ENCODE measurements at places on chromosomes 1 and 21.

- peak; percentile 64 for DNase-seq
Measured at GRCh38 chr1:185733818-185734735, at the start of gene HMCN1. Gene HMCN1, plus strand, starts transcription at chr1:185734391. Its CDS starts 389 bp downstream, at chr1:185734780.

DNA sequence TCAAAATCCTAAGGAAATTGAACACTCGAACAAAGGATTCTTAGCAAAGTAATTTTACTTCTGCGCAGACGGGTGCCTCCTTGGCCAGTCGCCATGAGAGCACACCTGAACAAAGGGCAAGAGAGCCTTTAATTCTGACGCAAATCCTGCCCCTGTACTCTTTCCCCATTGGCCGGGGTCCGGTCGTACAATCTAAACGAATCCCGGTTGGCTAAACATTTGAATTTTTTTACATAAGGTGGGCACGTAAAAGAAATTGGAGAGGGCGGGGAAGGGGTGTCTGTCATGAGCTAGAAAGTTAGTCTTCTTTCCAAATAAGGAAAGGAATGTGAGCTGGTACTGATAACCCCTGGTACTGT is 8.2 kb upstream of the IL22RA1 start:
- DNase-seq: no peak

- no peak for DNase-seq
Measured at GRCh38 chr1:9389968-9390367, 97.3 kb downstream of the SPSB1 start.

DNA sequence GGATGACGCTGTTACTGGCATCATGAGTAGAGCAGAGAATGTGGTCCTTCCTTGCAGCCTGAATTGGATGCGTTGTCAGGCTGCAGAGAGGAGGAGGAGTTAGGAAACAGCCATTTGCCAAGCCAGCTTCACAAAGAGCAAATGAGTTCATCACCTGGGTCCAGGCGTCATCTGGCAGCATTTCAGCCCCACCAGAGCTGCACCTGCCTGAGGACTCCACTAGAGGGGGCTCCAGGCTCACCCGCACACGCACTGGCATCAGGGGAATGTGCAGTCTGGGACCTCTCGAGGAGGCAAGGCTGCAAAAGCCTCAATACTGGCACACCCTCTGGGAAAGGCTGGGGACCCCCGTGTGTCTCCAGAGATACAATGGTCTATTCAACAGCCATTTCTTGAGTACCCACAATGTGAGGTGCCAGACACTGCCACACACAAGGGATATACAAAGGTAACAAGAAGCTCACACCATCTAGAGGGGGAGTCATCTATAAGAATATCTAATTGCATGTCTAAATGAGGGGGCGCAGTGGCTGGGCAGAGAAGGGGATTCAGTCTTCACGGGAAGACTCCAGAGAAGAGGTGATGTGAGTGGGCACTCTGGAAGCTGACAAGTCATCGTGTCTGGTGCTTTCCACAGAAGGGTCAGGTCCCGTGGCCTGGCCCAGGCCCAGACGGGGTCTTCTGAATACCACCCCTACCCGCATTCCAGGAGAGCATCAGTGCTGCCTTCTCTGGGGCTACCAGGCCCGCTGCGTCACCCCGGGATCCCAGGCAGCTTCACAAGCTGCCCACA is 53.5 kb upstream of the CNTN2 start:
- DNase-seq: peak; percentile 60

GRCh38 chr21:44611551-44611950 is 328 bp upstream of the KRTAP10-8 start:
- no peak for DNase-seq

- DNase-seq: no peak
Measured at GRCh38 chr1:25556791-25557476, 13.5 kb downstream of the LDLRAP1 start.

DNA sequence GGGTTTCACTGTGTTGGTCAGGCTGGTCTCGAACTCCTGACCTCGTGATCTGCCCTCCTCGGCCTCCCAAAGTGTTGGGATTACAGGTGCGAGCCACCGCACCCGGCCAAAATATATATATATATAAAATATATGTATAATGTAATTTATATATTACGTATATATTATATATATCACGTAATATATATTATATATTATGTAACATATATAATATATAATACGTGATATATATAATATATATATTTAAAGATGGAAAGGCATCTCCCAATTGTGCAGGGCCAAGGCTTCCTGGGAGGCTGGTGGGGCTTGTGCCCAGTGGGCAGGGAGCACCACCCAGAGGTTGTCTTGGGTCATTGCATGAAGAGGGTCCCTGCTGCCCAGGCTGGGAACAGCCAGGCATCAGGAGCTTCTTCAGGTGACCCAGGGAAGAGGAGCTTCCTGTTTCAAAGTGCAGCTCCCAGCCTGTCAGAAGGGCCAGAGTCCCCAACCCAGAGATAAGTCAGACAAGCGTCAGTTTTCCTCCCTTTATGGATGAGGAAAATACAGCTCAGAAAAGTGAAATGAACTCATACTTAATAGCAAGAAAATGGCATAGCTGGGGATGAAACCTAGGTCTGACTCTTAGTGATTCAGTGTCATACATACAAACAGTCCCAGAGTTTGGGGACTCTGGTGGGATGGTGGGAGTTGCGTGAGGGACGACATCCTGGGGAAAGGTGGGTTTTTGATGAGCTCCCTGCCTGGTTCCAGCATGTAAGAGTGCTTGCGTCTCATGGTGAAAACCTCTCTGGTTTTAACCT is 12.0 kb downstream of the UBE2Q1 start:
- DNase-seq: no peak

GRCh38 chr21:45138199-45139002 is 64.0 kb downstream of the ADARB1 start:
- DNase-seq: no peak

GRCh38 chr1:100528871-100529270 is 9.1 kb upstream of the GPR88 start:
- DNase-seq: no peak

DNA sequence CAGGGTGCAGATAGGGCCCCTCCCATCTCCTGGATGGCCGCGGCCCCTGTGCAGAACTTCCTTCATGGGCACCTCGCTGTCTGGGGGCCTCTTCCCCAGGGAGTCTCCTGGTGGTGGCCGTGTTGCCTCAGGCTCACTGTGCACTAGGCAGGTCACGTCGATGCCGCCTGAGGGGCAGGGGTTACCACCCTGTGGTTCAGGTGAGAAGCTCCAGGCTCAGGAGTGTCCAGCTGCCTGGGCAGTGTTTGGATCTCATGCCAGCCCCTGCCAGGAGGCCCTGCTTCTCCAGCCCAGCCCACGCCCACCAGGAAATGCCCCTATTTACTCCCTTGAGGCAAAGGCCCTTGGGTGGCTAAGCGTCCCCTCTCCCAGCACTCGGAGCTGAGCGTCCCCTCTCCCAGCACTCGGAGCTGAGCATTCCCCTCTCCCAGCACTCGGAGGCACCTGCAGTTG is 2.1 kb downstream of the ITGB2 start:
- no peak for DNase-seq

- no peak for DNase-seq
Measured at GRCh38 chr1:177080564-177080963, 83.9 kb downstream of the ASTN1 start.

DNA sequence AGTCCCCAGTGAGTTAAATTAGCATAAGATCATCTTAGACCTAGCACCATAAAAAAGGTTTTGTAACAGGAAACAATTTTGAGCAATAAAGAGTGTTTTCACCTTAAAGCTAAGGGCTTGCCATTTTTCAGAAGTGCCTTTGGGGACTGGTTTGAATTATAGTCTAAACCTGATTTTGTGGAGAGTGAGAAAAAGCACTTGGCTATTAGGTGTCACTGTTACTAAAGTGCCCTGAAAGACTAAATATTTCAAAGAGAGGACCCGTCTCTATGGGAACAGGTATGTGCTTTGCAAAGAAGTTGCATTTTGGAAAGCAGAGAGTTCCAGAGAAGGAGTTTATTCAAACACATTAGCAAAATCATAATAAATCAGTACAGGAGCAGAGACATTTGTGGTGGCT is 9.1 kb downstream of the NTNG1 start:
- no peak for DNase-seq

DNA sequence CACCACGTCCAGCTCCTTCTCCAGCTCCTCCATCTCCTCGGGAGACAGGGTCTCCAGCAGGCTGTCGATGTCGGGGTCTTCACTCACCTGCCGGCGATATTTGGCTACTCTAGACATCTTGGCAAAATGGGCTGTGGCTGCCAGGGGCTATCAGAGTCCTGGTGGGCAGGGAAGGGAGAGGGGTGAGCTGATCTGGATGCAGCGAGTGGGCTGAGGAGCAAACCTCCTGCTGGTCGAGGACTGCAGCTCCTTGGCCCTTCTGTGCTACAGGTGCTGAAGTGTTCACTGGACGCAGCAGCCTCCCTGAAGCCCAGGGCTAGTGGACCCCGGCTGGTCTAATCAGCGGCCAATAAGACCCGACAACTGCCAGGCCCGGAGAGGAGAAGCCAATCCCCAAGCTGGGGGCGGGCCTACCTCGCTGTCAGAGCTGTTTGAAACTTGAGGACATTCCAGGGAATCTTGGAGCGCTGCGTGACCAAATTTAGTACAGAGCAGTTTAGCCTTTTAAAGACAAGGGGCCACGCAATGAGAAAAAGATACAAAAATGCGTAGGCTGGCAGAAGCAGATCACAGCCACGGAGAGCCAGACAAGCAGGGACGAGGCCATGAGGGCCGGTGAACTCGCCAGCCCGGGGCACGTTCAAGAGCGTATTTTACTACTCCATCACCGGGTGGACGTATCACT is at the start of gene LMOD1:
Gene LMOD1, minus strand, starts transcription at position 325 of the 685 bp plus-strand sequence. Its CDS starts 208 bp downstream, at position 117.
- DNase-seq: peak; percentile 91

- DNase-seq: no peak
Measured at GRCh38 chr1:43648876-43649477, 972 bp upstream of the KDM4A start.

DNA sequence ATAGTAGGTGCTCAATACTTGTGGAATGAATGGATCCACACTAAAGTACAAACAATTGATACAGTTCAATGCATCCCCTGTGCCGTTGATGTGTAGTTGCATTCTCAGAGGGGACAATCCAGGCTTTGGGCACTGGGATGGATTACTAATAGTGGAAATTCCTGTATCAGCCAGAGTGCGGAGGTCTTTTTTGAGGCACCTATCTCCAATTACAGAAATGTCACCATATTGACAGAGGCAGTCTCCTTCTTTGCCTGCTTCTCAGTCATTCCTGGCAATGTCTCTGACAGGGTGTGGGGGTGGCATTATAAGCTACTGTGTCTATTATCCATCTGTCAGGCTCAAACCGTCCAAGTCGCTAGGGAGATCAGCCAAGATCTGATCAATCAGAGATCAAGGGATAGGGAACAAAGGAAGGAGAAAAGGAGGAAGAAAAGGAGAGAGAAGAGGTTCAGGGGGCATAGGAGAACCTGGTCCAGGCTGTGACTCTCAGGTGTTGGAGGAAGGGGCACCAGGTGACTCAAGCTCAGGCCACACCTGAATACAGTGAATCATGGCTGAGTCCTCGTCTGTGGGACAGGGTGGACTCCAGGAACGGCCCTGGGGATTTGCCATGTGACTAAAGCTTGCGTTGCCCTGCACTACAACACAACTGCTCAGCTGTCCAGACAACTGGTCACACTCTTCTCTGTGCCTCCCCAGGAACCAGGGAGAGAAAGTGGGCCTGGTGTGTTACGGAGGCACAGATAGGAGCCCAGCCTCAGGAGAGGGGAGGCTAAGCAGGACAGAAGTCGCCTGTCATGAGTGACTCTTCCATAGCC is 3.4 kb upstream of the LAMB3 start:
- DNase-seq: no peak

DNA sequence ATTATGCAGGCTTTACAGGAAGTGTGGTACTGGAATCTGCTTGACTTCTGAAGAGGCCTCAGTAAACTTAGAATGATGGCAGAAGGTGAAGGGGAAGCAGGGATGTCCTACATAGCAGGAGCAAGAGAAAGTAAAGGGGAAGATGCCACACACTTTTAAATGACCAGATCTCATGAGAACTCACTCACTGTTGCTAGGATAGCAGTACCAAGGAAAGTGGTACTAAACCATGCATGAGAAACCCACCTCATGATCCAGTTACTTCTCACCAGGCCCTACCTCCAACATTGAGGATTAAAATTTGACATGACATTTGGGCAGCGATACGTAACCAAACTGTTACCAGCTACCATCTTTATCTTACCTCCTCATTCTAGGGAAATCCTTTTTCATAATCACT is 9.6 kb downstream of the DHX9 start:
- DNase-seq: no peak

DNA sequence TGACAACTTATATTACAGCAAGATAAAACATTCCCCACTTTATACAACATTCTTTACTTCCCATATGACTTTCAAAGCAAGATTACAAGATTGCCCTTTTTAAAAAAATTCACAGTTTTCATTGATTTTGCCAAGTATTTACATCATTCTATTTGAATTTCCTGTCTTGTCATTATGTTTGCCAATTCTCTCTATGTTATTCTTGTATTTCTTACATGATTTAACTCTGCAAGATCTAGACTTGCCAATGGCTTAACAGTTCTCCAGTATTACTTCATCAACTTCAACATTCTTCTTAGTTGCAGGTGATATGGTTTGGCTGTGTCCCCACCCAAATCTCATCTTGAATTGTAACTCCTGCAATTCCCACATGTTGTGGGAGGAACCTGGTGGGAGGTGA is 31.6 kb downstream of the FMO4 start:
- DNase-seq: no peak

- DNase-seq: no peak
Measured at GRCh38 chr21:35021546-35021945, 27.6 kb downstream of the RUNX1 start.

DNA sequence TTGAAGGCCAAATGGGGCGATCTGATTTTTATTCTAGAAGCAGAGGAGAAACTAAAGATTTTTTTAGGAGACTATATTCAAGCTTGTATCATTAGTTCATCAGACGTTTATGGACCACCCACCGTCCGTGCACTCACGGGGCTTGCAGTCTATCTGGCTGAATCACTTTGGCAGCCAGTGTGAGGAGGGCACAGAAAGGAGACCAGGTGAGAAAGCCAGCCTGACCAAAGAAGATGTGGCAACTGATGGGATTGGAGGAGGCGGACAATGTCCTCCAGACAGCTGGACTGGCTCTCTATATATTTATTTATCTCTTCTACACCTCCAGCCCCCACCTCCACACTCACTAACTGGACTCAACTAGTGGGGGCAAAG is 822 bp upstream of the ELOVL1 start:
- DNase-seq: no peak

DNA sequence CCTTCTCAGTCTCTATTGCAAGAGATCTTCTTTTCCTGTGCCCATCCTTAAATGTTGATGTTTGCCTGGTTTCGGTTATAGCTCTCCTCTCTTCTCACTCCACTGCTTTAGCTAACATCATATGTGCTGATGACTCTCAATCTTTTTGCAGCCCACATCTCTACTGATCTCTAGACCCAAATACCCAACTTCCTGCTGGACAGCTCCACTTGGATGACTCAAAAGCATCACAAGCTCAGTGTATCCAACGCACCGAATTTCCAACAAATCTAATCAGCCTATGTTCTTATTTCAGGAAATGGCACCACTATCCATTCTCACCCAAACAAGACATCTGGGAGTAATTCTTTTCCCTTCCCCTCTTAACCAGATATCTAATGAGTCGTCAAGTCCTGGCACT is 79.1 kb upstream of the ARTN start:
- DNase-seq: no peak

All from ureter (tissue), 1 donor.